Stimulated activated naive CD4-positive, alpha-beta T cell treated with Interleukin-2 at 50 U/mL for 16 hours (primary cell): ENCODE measurements at places on chromosomes 2 and 18.

DNA sequence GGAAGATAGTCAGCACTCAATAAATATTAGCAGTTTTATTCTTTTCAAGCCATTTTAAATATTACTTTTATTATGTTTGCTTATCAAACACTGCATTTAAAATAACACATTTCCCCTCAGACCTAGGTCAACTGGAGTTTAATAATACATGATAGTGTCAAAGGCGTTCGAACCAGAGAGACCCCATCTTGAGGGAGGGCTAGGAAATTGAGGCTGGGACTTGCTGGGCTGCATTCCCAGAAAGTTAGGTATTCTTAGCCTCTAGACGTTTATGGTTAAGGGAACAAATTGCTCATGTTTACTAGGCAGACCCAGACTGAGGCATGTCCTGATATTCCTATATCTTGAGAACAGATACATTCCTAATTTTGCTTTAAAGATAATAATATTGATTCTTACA lies 426.5 kb downstream of the METTL4 start:
- no peak for DNase-seq

- no peak for DNase-seq
Measured at GRCh38 chr2:88126772-88127637, 857 bp downstream of the FABP1 start.

GRCh38 chr18:3055816-3056215 lies 42.9 kb upstream of the LPIN2 start:
- no peak for DNase-seq

DNA sequence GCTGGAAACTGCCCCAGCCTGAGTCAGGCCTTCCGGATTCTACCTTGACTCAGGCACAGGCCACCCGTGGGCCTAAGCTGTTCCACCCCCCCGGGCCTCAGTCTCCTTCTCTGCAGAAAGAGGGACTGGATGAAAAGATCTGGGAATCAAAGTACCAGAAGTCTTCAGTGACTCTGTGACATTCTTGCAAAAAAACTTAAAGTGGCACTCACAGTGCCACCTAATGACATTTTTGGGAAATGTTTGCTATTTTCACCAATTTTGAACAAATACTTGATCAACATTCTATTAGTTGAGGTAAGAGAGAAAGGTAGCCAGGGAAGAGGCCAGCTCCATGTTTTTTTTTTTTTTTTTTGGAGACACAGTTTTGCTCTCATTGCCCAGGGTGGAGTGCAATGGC lies 48.3 kb upstream of the ACAA2 start:
- no peak for DNase-seq
